ENCODE measurements at places on chromosomes 3 and 15.

DNA sequence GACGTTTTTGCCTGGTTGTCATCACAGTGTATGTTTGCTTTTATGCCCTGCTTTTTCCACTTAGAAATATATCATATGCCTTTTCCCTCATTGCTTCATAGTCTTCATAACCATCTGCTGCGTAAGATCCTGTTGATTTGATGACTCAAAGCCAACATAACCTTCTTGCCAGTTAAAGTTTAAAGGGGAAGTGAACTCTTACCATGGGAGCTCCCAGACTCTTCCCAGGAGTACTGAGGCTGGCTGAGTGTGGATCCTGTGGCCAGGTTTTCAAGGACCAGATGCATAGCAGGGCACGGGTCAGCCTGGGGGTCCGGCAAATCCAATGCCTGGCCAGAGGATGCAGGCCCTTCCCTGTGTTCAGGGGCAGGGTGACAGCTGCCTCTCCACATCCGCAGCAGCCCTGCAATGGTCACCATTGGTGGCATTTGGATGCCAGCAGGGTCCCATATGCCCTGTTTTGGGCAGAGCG is 42.0 kb upstream of the SACM1L start:
- DNase-seq, result peak; percentile 77

DNA sequence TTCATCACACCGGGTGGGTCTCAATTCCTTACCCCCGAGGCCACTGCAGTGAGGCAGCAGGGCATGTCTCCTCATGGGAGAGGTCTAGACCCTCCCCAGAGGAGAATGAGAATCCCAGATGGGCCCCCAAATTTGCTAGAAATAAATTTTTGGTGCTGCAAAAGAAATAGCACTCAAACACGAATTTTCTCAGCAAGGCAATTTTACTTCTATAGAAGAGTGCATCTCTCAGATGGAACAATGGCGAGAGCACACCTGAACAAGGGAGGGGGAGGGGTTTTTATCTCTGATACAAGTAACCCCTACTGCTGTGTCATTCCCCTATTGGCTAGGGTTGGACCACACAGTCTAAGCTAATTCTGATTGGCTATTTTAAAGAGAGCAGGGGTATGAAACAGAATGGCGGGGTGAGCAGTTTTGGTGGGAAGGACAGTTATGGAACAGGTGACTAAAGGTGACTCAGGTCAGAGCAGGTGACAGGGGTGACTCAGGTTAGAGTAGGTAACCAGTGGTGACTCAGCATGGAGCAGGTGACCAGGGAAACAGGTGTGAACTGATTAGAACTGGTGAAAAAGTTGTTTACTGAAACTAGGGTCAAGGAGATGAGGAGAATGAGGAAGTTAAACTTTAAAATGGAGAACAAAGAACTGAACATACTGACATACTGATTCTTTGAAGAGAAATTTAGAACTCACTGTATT is 93.0 kb upstream of the WNT7A start:
- no peak for DNase-seq

GRCh38 chr3:115989684-115990421 is 366.5 kb downstream of the GAP43 start:
- no peak for DNase-seq

GRCh38 chr3:23865595-23866396 is 51.0 kb downstream of the NKIRAS1 start:
- DNase-seq, result no peak

DNA sequence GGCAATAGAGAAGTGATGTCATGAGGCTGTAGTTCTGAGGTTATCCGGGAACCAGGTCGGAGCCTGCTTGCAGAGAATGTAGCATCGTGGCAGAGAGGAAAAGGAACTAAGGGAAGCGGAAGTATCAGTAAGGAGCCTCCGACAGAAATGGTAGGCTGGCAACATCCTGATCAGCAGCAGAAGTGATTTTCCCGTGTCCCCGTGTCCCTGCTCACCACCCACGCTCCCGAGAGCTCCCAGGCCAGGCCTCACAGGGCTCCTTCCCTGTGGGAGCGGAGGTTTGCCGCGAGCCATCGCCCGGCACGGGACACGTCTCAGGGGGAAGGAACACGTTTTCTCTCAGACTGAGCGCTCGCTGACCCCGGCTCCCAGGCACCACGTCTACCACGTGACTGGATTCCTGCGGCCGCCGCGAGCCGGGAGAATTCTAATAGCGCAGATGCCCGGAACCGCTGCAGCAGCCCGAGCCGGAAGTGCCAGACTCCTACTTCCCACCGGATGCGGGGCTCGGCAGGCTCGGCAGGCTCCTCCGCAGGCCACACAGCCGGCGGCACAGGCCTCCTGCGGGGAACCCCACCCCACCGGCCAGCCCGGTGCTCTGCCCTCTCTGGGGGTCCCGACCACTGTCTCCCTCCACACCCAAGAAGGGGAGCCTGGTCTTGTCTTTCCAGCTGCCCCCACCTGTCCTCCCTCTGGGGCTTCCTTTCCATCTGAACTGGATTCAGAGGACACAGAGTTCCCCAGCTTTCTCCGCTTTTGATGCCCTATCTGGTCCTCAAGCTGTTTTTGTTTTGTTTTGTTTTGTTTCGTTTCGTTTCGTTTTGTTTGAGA is 99.3 kb downstream of the BDH1 start:
- DNase-seq, result peak; percentile 89

GRCh38 chr3:76432396-76432795 is 607.5 kb upstream of the ROBO2 start:
- DNase-seq, result no peak

- DNase-seq, result no peak
Measured at GRCh38 chr3:149247008-149247710, 25.5 kb upstream of the CP start.

DNA sequence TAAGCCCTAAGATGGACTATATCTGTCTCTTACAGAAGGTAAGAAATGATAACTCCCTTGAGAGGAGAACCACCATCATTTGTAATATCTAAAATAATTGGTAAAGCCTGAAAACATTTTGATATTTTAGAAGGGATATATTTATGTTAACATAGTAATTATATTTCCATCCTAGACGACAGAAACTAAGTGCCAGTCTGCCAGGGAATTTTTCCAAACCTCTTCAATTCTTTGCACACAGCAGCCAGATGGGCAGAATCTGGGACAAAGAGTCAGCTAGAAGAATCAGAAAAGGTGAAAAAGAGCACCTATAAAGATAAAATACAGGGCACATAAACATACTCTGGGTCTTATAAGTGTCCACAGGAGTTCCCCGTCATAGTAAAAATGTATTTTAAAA is 70.0 kb upstream of the CBLB start:
- no peak for DNase-seq

GRCh38 chr15:84828086-84828908 is 11.1 kb downstream of the ALPK3 start:
- DNase-seq, result no peak

Measured in ACHN (cell line).